NCI-H1092 treated with DMSO at 0.1 percent for 48 hours (cell line): ENCODE measurements at places on chromosomes 1 and 21.

- DNase-seq, result no peak
These were observed 43.0 kb downstream of the TOR3A start for GRCh38 chr1:179124873-179125272.

- no peak for DNase-seq
These were observed 43.9 kb downstream of the PIGK start for GRCh38 chr1:77175230-77175844.

- DNase-seq, result no peak
These were observed 830 bp downstream of the INPP5B start for GRCh38 chr1:37945743-37946702.

- DNase-seq, result no peak
These were observed 467.6 kb downstream of the RWDD3 start for GRCh38 chr1:95701450-95702173.

DNA sequence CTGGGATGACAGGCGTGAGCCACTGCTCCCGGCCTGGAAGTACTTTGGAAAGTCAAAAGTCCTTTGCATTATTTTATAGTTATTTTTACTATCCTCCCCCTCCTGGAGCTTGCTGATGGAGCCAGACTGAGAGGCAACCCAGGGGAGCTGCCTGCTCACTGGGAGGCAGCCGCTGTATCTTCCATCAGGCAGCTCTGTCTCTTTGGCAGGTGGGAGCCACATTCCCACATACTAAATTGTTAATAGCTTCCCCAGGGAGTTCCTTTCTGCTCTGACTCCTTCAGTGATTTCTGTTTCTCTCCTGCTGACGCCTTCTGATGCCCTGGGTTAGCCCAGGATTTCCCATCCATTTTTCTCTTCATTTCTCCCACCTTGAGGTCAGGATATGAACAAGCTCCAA lies 4.9 kb upstream of the OPRD1 start:
- no peak for DNase-seq

DNA sequence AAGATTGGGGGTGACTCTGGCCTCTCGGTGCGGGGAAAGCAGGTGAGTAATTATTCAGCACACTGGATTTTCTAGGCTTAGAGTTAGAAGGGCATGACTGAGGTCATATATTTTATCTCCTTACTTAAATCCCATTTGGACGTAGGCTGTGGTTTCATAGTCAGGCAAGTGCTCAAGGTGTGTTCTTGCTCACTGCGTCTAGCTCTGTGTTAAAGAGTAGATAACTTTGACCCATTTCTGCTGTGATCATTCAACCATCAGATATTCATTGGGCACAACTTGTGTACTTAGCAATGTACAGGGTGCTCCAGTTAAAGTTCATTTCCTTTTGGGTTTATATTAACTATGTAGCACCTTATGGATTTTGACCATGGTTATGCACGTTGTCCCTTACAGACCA lies 14.6 kb downstream of the PFKFB2 start:
- DNase-seq, result no peak

- no peak for DNase-seq
These were observed 48.5 kb upstream of the IGSF21 start for GRCh38 chr1:18058981-18059605.

- DNase-seq, result no peak
These were observed 36.1 kb downstream of the DEGS1 start for GRCh38 chr1:224219011-224219611.

- no peak for DNase-seq
These were observed 22.9 kb downstream of the TCP10L start for GRCh38 chr21:32562426-32562825.

DNA sequence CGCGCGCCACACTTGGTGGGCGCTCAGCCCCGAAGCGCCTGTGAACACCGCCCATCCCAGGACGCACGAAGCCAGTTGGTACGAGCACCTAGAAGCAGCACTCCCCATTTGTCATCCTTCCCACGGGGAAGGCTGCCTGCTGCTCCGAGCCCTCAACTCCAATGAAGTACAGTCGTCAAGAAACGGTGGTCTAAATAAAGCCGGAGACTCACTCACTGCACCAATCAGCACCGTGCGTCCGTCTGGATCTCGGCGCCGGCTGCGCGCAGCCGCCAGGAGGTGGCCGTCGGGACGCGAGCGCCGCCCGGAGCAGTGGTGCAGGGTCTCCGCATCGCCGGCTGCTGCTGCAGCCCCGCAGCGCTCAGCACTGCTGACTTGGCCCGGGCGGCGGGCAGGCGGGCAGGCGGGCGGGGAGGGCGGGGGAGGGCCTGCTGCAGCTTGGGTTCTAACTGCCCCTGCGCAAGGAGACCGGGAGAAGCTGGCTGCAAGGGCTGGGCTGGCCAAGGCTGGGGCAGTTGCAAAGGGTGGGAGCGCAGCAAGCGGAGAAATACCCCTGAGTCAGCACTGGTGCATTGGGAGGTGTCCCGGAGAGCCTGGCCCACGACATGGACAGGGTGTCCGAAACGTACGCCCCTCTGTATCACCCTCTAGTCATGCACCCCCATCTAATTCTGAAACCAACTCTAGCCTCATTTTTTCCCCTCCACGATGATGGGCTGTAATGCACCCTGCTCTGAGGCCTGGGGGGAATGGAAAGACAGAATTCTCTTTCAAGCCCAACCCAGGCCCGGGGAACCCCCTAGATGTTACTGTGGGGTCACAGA lies 35.8 kb upstream of the H6PD start:
- DNase-seq, result peak; percentile 7

GRCh38 chr1:208717525-208717924 lies 473.3 kb upstream of the PLXNA2 start:
- no peak for DNase-seq

DNA sequence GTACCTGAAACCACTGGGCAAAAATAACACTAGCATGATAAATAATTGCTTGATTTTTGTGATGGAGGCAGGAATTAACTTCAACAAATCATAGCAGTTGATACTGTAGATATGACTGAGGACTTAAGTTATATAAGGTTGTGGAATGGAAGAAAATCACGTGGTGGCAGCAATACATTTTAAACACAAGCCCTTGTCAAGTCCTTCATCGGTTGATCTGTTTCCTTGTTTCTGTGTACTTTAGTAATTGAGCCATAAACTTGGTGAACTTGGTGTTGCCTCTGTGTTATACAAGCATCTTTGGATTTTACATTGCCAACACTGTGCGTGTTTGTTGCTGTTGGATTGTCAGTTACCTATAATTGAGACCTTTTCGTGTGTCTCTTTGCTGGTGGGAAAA lies 114.4 kb downstream of the CAMTA1 start:
- DNase-seq, result no peak

DNA sequence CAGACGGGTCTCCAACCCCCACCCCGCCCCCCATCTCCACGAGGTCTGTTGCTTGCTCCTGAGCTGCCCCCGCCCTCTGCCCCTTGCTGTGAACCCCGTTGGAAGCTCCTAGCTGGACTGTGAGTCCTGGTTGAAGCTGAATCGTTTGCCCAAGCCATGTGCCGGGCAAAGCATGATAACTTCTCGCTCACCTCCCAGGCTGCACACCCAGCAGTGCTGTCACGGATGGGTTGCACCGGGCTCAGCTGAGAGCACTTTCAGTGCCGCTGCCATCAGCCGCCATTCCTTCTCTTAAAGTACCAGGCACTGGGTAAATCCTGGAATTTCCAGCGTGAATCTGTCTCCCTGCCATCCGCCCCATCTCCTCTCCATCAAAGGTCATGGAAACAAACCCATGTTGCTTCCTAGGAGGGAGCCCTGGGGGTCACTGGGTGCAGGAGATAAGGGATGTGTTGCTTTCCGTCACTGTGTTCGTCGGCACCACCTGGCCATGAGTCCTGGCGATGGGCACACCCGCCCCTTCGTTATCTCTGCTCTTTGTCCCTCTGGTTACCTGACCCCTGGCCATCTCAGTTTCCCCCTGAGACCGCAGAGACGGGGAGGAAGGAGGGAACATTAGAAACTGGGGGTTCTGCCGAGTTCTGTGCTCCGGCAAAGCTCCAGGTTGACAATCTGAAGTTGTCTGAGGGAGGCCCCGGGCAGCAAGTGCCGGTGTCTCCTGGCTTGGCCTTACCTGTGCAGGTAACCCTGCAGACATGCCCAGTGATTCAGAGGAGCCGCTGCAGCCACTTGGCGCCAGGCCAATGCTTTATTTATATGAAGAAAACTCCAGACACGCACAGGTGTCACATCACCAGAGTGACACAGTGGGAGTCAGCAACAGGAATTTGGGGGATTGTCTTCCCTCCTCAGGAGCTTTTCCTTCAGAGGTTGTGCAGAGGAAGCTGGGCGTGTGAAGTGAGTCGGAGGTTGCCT lies 2.7 kb downstream of the PDE9A start:
- DNase-seq, result no peak

DNA sequence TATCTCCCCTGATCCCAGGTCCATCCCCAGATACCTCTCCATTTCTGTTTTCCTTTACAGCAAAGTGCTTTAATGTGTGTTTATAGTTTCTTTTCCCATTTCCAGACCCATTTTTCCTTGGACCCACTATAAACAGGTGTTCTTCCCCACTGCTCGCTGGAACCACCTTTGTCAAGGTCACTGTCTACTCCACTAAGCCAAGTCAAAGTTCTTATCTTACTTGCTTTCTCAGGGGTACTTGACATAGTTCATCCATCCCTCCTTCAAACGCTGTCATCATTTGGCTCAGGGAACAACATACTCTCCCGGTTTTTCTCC lies 8.3 kb downstream of the SLAMF1 start:
- DNase-seq, result no peak

DNA sequence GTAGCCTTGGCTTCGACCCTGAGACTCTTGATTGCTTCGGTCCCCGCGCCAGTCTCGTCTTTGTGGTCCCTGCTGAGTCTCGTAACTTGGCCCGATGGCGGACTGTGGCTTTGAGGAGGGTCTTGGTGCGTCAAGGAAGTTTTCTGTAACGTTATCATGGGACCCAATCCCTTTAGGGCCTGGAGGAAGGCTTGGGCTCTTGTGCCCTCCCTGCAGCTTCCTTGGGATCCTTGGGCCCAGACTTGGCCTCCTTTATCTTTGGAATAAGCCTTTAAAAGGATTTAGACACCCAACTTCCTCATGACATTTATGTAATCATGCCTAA lies 371 bp downstream of the ZMPSTE24 start:
- DNase-seq, result no peak

DNA sequence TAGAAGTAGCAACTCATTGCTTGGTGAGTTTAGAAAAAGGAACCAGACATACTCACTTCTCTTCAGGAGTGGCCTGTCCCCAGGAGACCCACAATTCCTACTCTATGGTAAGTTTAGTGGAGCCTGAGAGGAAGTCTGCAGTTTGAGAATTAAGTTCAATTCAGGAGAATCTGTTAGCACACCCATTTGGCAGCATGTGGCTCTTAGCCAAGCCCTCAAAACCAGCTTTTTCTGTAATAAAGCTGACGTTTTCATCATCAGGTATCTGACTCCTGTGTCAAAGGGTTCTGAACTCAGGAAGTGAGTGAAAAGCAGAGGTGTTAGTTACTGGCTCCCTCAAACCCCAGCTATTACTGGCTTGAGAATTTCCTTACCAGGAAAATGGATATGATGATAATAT lies 20.4 kb upstream of the RGS16 start:
- DNase-seq, result no peak

- no peak for DNase-seq
These were observed 18.1 kb upstream of the IFFO2 start for GRCh38 chr1:18974606-18975005.

GRCh38 chr1:212918824-212919223 lies 31.5 kb upstream of the VASH2 start:
- DNase-seq, result peak; percentile 53

- DNase-seq, result no peak
These were observed 109.9 kb upstream of the IFFO2 start for GRCh38 chr1:19066248-19066873.

- DNase-seq, result no peak
These were observed 6.7 kb downstream of the TRPM2 start for GRCh38 chr21:44360159-44360558.

DNA sequence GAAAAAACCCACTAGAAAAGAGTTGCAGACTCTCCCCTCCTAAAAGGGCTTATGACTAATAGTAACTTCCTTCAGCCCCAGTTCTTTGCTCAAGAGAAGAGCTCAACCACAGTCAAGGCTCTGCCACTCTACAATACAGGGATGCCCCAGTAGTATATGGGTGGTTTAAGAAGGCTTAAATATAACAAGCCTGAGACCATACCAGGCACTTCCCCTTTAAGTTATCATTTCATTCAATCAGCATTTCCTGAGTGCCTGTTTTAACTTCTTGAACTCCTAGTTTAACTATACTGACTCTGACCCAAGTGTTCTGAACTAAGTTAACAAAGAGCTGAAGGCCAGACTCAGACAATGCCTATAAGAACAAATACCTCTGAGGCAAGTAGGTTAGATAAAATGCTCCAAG lies 19.8 kb downstream of the PRPF38A start:
- DNase-seq, result no peak

- DNase-seq, result no peak
These were observed 11.2 kb upstream of the FGGY start for GRCh38 chr1:59285691-59286090.

DNA sequence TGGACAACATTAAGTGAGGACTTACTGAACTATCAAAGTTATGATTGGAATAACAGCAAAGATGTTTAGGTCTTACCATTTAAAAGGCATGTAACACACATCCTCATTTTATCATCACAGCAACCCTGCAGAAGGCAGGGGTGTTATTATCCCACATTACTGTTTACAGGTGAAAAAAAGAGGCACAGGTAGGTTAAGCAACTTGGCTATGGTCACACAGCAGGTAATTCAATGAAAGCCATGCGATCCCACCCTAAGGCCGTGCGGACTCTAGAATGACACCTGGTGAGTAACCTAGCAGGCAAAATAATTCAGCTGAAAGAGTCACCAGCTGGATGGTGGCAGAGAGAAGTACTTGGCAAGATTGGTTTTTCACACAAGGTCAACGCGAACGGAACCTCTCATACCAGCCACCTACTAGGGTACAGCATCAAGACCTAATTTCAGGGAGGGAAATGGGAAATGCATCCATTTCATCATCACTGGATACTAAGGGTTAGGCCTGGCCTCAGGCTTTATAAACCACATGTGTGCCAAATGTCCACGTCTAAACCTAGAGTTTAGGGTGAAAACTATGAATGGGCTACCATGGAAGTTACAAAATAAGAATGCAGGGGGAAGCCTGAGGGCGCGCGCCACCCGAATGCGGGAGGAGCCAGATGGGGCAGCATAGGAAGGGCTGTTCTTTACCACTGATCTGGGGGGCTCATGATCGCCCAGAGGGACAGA lies 85.3 kb downstream of the SLC66A1 start:
- DNase-seq, result no peak

- no peak for DNase-seq
These were observed 203.2 kb upstream of the COA6 start for GRCh38 chr1:234170067-234170466.

DNA sequence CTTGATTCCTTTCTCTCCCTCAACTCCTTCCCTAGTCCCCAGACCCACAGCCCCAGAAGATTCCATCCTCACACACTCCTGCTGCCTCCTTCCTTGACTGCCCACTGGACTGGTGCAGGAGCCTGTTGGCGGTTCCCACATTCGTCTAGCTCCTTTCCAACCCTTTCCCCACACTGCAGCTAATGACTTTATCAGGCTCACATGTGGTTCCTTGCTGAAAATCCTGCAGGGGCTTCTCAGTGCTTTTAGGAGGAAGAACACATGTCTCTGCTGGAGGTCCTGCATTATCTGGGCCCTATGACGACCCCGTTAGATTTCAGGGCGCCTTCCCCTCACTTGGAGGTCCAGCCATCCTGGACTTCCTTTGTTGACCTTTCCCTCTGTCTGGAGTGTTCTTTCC lies 50.2 kb downstream of the EDN2 start:
- no peak for DNase-seq
